ENCODE measurements at places on chromosomes 1 and 21.
A peak's percentile ranks its signal among the peaks of the same experiment; 100 is the strongest.

- no peak for DNase-seq
Measured at GRCh38 chr1:214801191-214801590, 198.2 kb downstream of the CENPF start.

GRCh38 chr1:234934611-234935033, 194.0 kb downstream of the TOMM20 start:
- peak; percentile 42 for DNase-seq

DNA sequence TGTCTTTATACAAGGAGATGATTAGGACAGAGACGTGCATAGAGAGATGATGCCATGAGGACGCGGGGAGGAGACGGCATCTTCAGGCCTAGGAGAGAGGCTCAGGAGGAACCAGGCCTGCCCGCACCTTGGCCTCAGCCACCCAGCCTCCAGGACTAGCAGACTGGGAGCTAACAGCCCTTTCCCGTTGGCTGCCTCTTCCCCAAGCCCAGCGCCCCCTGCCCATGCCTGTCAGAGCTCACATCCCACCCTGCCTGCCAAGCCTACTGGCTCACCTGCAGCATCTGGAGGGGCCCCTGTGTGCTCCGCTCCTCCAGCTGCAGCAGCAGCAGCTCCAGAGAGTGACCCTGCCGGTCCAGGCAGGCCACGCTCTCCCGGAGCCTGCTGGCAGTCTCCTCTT, 4.0 kb upstream of the TRIM11 start:
- DNase-seq, result no peak

DNA sequence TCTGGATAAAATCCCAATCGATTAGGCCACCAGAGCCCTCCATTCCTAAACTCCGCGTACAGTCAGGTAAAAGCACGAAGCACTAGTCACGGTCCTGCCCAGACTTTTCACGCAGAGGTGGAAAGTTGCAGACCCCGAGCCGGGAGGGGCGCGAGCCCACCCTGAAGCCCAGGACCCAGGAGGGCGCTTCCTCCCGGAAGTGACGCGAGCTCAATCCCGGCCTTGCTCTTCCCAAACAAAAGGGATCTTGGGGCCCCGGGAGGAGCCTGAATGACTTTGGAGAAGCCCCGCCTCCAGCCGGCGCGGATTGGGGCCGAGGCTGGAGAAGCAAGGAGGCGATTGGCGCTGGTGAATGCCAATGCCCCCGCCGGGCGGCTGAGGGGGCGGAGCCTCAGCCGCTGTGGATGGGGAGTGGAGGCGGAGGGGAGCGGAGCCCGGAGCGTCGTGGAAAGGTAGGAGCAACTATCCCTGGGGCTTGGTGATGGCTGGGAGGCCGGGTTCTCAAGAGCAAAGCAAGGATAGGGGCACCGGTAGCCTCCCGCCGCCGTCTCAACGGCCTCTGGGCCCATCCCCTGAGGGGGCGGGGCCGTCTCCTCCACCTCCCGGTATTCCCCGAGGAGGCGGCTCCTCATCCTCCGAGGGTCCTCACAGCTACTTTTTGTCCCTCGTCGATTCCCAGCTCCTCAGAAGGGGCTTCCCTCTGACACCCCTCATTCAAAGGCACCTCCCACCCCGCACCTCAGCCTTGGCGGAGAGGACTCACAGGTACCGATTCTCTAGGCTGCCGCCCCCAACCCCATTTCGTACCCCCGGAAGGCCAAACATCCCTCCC, at the start of gene CTTNBP2NL:
Gene CTTNBP2NL (plus strand): TSS at position 394 of the 832 bp plus-strand sequence. CDS start 19,952 bp downstream, outside the sequence.
- peak; percentile 93 for DNase-seq

GRCh38 chr1:16461681-16462080, 21.2 kb downstream of the NECAP2 start:
- DNase-seq, result no peak

GRCh38 chr1:216632980-216633379, 90.2 kb downstream of the ESRRG start:
- DNase-seq, result no peak

DNA sequence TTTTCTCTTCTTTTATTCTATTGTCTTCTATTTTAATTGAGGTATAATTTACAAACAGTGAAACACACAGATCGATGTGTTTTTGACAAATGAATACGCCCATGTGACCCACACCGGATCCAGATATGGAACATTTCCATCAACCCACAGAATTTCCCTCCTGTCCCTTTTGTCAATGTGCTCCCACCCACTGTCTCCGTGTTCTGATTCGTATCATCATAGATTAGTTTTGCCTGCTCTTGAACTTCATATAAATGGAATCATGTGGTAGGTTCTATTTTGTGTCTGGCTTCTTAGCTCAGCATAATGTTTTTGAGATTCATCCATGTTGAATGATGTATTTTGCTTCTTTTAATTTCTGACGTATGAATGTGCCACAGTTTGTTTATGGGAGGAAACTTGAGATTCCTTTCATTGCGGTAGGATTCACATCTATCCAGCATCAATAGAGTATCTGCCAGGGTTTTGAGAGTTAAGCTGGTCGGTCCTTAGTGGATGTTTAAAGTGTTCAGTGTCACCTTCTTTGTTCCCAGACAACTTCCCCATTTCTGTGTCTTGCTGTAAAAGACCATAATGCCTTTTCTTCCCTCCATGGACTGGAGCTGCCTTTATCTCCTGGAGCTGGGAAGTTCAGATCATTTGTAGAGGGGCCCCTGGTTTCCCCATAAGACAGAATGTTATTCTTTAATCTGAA, 14.7 kb downstream of the NAV1 start:
- DNase-seq, result peak; percentile 46

- no peak for DNase-seq
Measured at GRCh38 chr21:42809577-42810475, 69.5 kb downstream of the WDR4 start.

GRCh38 chr1:184836934-184837895, 82.6 kb upstream of the EDEM3 start:
- DNase-seq, result no peak

DNA sequence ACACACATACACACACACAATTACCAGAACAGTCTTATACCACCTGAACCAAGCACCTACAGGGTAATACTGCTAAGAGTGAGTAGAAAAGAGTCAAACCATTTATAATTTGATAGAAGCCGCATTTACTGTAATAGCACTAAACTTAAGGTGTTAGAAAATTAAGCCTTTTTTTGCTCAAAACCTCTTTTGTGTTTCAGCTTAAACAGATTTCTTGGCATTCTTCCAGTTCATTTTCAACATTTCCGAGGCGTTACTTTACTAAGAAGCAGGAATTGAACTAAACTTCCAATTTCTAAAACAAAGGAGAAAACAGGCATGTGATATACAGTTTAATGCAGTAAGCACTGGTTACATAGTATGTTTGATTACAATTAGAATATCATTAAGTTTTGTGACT, 387.2 kb downstream of the NCAM2 start:
- peak; percentile 1 for DNase-seq

DNA sequence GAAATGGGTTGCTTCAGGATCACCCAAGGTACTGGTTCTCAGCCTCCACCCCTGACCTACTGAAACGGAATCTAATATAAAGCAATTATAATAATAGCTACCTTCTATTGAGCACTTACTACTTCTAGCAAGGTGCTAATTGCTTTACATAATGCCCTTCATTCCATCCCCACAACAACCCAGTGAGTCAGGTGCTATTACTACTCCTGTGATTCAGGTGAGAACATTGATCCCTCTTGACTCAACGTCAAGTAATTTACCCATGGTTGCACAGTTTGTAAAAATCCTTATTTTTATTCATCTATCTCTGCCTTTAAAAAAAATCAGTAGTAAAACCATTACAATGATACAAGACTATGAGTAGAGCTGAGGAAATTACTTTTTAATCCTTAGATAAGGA, 85.2 kb downstream of the UCHL5 start:
- no peak for DNase-seq

- no peak for DNase-seq
Measured at GRCh38 chr1:160864173-160864572, 1.5 kb upstream of the CD244 start.

DNA sequence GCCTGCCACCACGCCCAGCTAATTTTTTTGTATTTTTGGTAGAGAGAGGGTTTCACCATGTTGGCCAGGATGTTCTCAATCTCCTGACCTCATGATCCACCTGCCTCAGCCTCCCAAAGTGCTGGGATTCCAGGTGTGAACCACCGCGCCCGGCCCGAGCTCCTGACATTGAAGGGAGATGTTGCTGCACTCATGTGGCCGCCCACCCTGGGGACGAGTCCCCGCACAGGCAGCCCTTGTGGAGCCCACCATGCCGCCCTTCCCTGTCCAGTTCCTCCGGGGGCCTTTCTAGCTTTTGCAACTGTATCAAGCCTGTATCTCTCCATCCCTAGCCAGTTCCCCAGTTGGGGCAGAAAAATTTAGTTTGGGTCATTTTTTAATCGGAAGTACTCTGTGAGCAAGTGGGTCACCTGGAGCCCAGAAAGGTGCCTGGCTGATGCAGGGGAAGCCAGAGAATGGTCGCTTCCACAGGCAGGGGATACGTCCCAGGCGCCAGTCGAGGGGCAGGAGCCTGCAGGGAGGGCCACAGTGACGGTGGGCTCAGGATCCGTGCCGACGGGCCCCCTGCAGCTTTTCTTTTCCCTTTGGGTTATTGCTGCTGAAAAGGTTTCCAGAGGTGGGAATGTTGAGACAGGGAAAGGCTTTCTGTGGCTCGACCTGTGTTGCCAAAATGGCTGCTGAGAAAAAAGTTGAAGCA, 20.4 kb downstream of the PCNT start:
- no peak for DNase-seq

DNA sequence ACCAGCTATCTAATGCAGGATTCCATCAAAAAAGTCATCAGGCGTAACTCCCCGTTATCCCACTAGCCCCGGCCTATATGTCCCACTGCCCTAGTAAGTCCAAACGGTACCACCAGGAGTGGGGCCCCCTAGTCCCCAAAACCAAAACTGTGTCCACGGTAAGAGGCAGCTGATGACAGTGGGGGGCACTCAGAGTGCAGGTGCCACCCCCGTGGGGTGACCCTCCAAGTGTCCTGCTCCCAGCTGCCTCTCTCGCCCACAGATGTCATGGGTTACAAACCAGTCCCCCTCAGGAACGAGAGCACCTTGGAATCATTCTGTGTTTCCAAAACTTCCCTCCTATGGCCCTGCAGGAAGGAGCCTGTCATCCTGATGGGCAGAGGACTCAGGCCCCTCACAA, 10.9 kb upstream of the AURKAIP1 start:
- no peak for DNase-seq

- DNase-seq, result no peak
Measured at GRCh38 chr21:46393941-46394594, 64.6 kb upstream of the DIP2A start.

GRCh38 chr1:28447679-28448078, 58.2 kb upstream of the RCC1 start:
- DNase-seq, result no peak

DNA sequence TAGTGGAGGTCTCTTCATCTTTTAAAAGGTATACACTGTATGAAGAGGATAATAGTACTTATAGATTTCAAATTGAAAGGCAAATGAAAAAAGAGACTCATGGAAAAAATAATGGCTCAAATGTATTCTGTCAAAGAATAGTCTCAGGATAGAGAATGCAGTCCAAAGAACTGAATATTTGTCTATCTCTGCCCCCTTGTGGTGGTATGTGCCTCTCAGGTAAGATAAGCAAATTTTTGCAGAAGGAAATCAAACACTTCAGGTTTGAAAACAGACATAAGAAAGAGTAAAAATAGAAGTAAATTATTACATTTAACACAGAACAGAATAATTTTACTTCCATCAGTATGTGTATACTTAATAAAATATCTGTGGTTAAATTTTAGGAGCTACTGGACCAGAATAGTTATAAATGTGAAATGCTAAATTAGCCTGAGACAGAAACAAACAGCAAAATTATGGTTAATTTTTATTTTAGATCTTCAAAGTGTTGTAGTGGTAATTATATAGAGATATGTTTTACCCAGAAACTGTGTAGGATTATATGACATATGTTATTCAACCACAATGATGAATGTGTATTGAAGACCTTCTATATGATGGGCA, 164.4 kb upstream of the PALMD start:
- peak; percentile 77 for DNase-seq

GRCh38 chr21:15986277-15986676, 256.5 kb downstream of the USP25 start:
- DNase-seq, result peak; percentile 46

GRCh38 chr1:178160736-178161475, 67.0 kb downstream of the RASAL2 start:
- DNase-seq, result no peak

DNA sequence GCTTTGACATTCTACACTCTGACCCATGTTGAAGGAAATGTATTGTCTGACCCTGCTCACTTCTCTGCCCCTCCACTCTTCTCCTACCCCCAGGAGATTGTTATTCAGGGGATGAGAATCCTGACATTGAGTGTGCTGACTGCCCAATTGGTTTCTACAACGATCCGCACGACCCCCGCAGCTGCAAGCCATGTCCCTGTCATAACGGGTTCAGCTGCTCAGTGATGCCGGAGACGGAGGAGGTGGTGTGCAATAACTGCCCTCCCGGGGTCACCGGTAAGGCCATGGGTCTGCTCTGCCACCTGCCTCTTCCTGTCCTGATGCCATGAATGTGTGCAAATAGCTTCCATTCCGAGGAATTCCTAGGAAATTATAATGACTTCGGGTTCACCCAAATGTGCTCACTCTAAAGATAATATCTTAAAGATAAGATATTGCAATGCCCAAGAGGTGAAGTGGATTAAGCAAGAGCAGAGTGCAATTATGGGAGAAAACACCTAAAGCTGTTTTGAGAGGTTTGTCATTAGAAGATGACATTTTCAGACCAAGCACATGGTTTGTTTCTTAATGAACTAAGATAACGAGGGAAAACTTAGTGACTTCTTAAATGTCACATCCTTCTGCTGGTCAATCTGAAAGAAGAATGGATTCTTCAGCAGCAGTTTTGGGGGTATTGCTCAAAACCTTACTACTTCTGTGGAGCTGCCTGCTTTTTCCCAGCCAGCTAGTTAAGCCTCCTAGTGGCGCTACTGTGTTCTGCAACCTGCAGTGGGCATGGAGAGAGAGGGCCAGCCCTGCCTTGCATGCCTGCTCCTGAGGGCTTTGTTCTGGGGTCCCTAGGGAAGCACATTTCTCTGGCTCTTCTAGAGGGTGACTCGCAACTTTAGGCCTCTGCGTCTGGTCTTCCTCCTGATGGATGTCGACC, 41.6 kb downstream of the LAMC2 start:
- peak; percentile 60 for DNase-seq

- DNase-seq, result no peak
Measured at GRCh38 chr1:21559788-21560567, 50.8 kb downstream of the ALPL start.

- DNase-seq, result no peak
Measured at GRCh38 chr21:41863439-41863740, 15.8 kb downstream of the PRDM15 start.

Data from fibroblast of the aortic adventitia (primary cell).